HFFc6 (cell line): ENCODE measurements at places on chromosomes 4 and X. TPM values are rescaled to one million over a fixed set of nuclear protein-coding genes. Genes with fewer than 3 reads are reported as not detected.

GRCh38 chr4:170051402-170051801 lies 25.2 kb upstream of the MFAP3L start:
- DNase-seq, result no peak

DNA sequence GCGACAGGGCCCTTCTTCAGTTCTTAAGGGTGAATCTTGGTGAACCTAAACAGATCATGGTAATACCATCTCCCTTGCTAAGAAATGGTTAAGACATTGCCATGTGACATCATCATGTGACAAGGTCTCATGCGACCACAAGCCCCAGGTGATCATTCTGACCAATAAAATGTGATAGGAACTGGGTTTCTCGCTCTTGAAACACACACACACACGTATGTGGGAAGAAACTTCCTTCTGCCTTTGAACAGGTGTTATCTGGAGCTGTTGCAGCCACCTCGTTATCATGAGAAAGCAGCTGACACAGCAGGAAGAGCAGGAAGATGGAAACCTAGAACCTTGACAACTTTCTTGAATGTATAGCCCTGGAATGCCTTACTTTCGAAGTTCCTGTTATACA lies 10.2 kb downstream of the SOD3 start:
- no peak for DNase-seq

- DNase-seq, result no peak
Measured at GRCh38 chr4:7045961-7046921, 3.1 kb downstream of the TADA2B start.

- no peak for DNase-seq
Measured at GRCh38 chr4:130419211-130419975, 1323.4 kb downstream of the C4orf33 start.

DNA sequence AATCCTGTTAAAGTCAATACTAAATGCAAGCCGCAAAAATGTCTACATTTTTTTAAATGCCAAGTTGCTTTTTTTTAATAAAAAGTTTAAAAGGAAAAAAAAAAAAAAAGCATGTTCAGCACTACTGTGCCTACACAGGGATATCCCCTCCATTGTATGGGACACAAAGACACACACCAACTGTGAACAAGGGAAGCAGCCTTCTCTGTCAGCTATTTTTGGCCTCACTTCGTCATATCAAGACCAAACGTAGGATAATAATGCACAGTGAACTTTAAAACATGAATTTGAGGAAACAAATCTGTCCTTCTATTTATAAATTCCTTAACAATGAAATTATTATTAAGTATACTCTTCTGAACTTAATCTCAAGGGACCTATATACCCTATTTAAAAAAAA lies 4.4 kb downstream of the FBXW7 start:
- DNase-seq, result no peak

GRCh38 chrX:133390676-133391075 lies 24.6 kb downstream of the GPC4 start:
- DNase-seq, result no peak

DNA sequence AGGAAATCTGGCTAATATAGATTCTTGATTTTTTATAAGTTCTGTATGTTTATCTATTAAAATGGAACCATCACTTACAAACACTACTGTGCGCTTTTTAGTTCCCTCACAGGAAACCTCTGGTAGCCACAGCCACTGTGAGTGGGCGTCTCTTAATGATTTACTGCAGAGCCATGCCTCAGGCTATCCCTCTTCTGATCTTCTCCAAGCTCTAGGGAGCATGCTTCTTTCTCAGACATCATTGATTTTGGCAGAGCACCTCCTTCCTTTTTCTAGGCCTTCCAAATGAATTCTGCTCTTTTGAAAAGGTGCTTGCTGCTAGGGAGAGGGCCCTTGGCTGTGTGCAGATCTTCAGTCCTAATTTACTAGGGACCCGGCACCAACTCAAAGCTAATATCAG lies 61.1 kb upstream of the STS start:
- no peak for DNase-seq

DNA sequence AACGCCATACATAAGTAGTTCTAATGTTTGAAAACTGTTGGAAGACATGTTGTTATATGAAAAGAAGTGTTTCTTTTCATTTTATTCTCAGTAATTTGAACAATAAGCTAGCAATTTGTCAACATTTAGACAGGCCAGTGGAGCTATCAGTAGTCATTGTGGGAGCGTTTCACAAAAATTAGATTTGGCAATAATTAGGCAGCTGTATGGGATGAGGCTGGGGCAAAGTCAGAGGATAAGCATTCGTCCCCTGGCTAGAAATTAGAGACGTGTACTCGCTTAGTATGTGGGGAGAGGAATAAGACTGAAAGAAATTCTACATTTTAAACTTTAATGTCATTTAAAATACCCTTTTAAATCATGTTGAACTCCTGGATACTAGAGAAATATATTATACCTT lies 70.6 kb downstream of the TMEM144 start:
- no peak for DNase-seq

- DNase-seq, result no peak
Measured at GRCh38 chrX:153873282-153874084, 12.5 kb downstream of the L1CAM start.

- DNase-seq, result peak; percentile 9
Measured at GRCh38 chrX:49001521-49002090, 458 bp downstream of the GRIPAP1 start.

GRCh38 chr4:7003176-7003878 lies 39.8 kb upstream of the TADA2B start:
- DNase-seq, result no peak

- no peak for DNase-seq
Measured at GRCh38 chrX:47112316-47112954, 32.1 kb downstream of the NDUFB11 start.

GRCh38 chr4:68342134-68342533 lies 7.8 kb downstream of the YTHDC1 start:
- DNase-seq, result peak; percentile 74

- no peak for DNase-seq
Measured at GRCh38 chrX:129843209-129843458, 552 bp downstream of the ZDHHC9 start.

- DNase-seq, result no peak
Measured at GRCh38 chrX:68942104-68942503, 113.3 kb downstream of the EFNB1 start.

DNA sequence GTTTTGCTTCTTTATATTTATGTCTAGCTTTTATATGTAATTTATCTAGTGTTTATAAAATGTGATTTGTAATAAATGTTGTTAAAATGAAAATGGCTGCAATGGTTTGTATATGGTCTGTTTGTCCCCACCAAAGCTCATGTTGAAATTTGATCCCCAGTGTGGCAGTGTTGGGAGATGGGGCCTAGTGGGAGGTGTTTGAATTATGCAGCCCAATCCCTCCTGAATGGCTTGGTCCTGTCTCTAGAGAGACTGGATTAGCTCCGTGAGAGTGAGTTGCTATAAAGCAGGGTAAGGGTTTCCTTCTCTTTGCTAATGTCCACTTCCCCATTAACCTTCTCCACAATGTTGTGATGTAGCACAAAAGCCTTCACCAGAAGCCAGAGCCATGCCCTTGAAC lies 30.0 kb upstream of the JADE3 start:
- no peak for DNase-seq

DNA sequence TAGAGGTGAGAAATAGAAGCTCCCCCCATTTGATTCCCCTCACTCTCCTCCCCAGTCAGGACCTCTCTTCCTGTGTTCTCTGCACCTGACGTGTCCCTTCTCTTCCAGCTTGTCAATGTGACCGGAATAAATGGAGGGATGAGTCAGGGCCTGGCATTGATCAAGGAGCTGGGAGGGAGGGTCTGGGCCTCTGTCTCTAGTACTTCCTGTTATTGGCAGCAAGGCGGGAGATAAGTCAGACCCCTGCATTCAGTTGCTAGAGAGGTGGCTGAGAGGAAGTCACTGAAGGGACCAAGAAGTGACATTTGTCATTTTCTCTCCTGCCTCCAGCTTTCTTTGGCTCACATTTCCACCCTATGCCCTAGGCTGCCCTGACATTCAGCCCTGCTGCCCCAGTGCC lies 35.1 kb upstream of the ZNF41 start:
- no peak for DNase-seq

GRCh38 chr4:77911091-77911490 lies 48.5 kb downstream of the MRPL1 start:
- peak; percentile 18 for DNase-seq

GRCh38 chr4:47187608-47188007 lies 156.2 kb downstream of the GABRB1 start:
- no peak for DNase-seq

DNA sequence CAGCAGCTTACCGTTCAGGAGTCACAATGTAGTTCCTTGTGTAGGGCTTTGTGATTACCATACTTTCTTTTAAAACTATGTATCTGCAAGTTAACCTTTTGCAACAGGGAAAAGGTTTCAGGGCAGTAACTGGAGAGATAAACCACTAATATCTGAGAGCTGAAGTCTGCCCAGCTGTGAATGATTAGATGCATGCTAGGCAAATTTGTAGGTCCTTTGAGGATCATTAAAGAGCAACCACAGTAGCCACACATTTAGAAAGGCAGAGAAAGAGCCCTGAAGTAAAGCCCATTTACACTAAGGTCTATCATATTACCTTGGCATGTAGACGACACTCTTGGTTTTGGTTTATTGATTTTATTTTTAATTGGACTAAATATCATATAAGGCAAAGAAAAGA lies 60.0 kb downstream of the ATP8A1 start:
- DNase-seq, result no peak

DNA sequence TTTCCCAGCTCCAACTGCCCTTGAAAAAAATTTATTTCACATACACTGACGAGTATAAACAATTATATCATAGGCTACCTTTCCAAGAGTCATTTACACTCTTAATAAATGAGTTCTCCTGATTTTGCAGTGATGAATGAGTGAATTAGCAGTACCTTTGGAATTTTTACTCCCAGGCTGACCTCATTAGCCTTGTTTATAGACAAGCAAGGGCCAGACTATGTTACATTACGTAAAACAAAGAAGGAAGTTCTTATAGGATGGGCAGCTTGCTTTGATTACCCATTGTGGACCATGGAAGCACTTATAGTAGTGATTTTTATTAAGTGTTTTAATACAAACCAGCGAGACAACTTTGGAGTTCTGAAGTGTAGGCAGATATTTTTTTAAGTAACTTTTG lies 112.9 kb upstream of the C1QTNF7 start:
- no peak for DNase-seq

GRCh38 chr4:128688846-128689437 lies 120.6 kb upstream of the JADE1 start:
- no peak for DNase-seq

- peak; percentile 11 for DNase-seq
Measured at GRCh38 chr4:168540503-168541265, 43.8 kb downstream of the PALLD start.

The AKAP4 gene
- total RNA-seq, result not detected in 3 replicates

The EDNRA gene
- total RNA-seq, result 1.6 to 2.5 TPM (median 1.7 TPM) in 3 replicates

The NLRP2B gene
- not detected in 3 replicates for total RNA-seq

The GAGE1 gene
- not detected in 3 replicates for total RNA-seq

The ODAPH gene
- total RNA-seq, result not detected in 3 replicates

The H2BW2 gene
- total RNA-seq, result not detected in 3 replicates

The BMPR1B gene
- not detected in 2 replicates for total RNA-seq

The SATL1 gene
- total RNA-seq, result not detected in 3 replicates
